AG10803 (cell line): ENCODE measurements at places on chromosomes 12 and 14.

GRCh38 chr12:110146986-110147385 is 22.8 kb downstream of the IFT81 start:
- no peak for DNase-seq

GRCh38 chr12:118981285-118982211 is at the start of gene SRRM4:
TSS of gene SRRM4 (plus strand) at chr12:118981541. CDS start at chr12:118981883, 342 bp downstream.
- DNase-seq: no peak

- no peak for DNase-seq
Measured at GRCh38 chr14:32426028-32426427, 96.9 kb downstream of the AKAP6 start.

GRCh38 chr14:24408764-24409163 is 10.0 kb downstream of the NYNRIN start:
- peak; percentile 73 for DNase-seq

DNA sequence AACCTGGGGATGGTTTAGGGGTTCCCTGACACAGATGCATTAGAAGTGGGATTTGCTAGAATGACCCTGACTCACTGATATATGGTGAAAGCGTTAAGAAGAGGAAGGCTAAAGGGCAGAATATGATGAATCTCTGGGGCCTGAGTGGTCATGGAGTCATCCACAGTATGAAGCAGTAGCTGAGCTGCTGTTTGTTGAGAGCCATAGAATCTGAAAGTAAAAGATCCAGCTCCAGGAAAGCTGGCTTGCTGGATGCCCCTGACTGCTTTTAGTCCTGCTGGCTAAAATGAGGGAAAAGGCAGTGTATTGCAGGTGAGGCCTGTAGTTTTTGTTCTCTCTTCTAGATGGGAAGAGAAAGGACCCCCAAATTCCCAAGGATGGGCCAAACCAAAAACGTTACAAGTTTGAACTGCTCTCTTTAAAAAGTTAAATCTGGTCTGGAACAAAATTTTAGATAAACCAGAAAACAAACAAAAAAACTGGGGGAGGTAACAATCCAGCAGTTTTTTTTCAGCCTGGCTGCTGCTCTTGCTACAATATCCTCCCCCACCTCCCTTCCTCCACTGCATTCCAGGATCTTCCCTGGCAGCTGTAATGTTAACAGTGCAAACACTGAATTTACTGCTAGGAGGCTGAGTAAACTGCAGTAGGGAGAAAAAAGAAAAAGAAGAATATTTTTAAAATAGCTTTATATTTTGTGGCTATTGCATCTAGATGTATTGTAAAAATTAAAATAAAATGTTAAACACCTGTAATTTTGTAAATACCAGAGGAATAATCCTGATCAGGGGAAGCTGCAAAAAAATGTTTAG is 16.5 kb downstream of the SEL1L start:
- DNase-seq: peak; percentile 62

- DNase-seq: no peak
Measured at GRCh38 chr14:101980251-101980650, 15.9 kb downstream of the DYNC1H1 start.

DNA sequence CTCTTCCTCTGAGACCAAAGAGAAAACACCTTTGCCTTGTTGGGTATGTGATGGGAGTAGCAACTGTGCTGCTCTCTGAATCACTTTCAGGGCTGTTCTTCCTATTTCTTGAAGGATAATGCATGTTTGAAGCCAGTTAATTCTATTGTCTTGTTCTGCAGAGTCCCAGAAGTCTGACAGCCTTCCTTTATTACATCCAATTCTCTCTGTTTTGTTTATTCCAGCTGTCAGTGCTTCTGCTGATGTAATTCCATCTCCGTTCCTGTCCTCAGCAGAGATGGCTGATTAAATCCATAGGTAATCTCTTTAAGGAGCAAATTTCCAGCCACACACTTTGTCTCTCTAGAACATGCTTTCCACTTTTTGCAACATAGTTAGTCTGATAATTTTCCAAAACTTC is 59.7 kb downstream of the MGAT4C start:
- no peak for DNase-seq

DNA sequence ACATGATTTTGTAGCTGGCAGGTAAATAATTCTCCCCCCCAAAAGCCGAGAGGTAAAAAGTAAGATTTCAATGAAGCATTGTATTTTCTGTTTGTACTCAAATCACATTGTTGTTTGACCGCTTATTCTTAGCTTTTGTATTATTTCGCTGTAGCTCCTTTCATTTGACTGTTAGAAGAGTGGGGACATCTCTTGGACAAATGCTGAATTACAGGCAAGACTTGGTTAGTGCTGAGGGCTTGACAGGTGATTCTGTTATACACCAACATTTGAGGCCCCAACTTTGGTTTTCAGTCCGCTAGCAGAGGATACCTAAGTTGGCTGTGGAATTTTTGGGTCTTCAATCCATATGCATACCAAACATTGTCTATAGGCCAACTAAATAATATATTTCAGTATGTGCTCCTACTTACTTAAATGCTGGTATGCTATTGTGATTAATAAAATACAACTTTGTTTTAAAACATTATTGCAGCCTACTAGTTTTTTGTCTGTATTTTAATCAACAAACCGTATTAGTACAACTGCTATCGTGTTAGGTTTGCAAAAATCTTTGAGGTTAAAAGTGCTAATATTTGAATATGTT is 102.2 kb downstream of the ERC1 start:
- DNase-seq: peak; percentile 62

DNA sequence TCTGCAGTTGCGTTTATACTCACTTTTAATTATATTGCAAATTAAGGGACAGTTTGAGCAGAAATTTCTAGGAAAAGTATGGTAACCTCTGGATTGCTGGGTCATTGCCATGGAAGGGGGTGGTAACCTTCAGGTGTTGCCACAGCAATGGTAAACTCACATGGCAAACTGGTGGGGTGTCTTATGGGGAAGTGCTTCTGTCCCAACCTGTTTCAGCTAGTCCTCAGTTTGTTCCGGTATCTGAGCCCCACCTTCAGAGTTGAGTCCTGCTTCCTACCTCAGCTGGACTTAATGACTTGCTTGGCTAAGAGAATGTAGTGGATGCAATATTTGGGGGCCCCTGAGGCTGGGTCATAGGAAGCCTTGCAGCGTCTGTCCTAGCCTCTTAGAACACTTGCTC is 7.3 kb upstream of the CLMN start:
- no peak for DNase-seq

DNA sequence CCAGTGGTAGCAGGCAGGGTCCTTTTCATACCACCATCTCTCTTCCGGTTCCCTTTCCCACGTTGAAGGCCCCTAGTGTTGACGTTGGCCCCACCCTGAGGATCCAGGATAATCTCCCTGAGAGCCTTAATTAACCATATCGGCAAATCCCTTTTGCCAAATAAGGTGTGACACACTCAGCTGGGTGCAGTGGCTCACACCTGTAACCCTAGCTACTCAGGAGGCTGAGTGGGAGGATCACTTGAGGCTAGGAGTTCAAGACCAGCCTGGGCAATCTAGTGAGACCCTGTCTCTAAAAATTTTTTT is 2.8 kb upstream of the TMEM119 start:
- DNase-seq: no peak

DNA sequence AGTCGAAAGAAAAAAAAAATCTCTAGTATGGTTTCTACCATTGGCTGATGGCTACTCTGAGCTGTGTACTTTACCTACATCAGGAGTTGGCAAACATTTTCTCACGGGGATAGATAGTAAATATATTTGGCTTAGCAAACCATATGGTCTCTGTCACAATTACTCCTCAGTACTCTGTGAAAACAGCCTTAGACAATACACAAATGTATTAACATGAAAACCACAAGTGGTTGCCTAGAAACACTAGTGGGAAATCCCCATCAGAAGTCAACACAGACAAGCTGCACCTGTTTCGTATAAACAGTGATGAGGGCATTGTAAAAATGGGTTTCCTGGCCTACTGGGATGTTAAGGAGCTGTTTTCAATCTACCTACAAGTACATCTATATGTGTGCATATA is 84.6 kb upstream of the NAV3 start:
- DNase-seq: peak; percentile 36

DNA sequence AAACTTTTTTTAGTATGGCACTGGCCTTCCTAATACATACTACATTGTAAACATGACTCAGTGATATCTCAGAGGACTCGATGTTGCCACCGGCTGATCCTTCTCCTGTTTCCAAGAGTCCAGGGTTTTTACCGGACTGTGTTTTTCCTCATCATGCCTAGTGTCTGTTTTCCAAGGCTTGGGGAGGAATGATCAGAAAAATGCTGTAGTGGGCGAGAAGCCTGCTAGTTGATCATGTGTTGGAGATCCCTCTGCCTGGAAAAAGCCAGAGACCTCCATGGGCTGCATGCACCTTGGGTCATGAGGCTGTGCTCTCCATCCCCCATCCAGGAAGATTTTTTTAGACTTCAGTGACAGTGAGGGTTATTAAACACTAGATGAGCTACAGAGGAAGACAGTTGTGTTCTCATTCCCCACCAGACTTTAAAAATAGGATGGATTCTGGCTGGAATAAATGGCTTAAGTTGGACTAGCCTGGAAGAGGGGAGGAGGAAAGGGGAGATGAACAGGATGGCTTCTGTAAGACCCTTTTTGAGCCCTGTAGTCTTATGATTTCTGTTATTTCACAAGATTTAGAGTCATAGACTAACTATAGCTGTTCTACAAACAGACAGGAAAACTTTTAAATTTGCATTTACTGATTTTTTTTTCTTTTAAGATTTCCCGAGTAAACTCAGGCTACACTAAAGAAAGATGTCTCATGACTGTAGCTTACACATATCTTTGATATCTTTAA is 145.7 kb downstream of the SAMD4A start:
- DNase-seq: peak; percentile 49

GRCh38 chr12:9872742-9873141 is 3.6 kb upstream of the CLEC2B start:
- no peak for DNase-seq

DNA sequence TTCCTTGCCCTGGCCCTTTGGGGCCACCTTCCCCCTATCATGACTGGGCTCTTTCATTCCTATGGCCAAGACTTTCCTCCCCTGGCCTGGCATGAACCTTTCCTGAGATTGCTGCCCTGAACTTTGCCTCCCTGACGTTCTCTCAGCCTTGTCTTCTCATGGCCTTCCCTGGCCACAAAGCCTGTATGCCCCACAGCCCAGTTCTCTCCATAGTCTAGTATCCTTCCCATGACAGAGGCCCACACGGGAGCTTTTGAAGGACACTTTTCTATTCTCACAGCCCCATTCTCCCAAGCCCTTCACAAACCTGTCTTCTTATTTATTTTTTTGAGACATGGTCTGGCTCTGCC is 4.5 kb upstream of the RNU7-1 start:
- DNase-seq: no peak

DNA sequence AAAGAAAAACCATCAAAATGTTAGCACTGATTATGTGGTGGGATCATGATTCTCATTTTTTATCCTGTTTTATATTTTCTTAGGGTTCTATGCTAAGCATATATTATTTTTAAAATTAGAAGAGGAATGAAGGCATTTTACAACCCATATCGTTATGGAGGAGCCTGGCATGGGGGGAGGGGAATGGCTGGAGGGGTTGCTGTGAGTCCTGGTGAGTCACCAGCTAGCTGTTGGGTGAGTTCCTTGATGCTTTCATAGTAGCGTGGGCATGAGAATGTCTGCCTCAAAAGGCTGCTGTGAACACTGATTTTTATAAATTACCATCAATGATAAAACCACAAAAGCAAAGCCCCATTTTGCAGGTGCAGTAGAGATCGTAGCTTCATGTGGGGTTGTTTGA is 46.9 kb downstream of the C14orf132 start:
- DNase-seq: peak; percentile 72

- no peak for DNase-seq
Measured at GRCh38 chr12:104827587-104827986, 130.5 kb downstream of the SLC41A2 start.

GRCh38 chr12:32836710-32837109 is 59.9 kb downstream of the PKP2 start:
- no peak for DNase-seq

GRCh38 chr12:70576341-70577282 is 60.6 kb downstream of the PTPRB start:
- DNase-seq: peak; percentile 89

- no peak for DNase-seq
Measured at GRCh38 chr12:120373683-120374082, 4.7 kb upstream of the MSI1 start.

GRCh38 chr12:98109266-98109665 is 406.1 kb upstream of the TMPO start:
- no peak for DNase-seq

- DNase-seq: peak; percentile 36
Measured at GRCh38 chr14:66281036-66281776, 205.0 kb upstream of the CCDC196 start.

- peak; percentile 93 for DNase-seq
Measured at GRCh38 chr12:92973614-92974013, 44.5 kb upstream of the EEA1 start.

DNA sequence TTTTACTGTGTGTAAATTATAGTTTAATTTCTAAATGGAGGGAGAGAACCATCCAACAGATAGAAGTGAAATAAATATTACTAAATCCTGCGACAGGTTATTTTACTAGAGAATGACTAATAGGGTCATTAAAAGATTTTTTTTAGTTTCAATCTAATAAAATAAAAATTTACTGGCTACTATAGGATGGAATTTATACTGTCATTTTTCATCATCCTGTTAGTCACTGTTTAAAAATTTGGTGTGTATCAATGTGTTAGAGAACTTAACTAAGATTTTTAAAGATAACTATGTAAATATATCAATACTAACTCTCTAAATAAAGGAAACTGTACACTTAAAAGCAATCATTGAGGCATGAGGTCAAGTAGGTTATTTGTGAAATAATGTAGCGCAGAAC is 41.1 kb upstream of the CDKN3 start:
- DNase-seq: no peak

- no peak for DNase-seq
Measured at GRCh38 chr14:31307618-31308017, 100.0 kb upstream of the HECTD1 start.

DNA sequence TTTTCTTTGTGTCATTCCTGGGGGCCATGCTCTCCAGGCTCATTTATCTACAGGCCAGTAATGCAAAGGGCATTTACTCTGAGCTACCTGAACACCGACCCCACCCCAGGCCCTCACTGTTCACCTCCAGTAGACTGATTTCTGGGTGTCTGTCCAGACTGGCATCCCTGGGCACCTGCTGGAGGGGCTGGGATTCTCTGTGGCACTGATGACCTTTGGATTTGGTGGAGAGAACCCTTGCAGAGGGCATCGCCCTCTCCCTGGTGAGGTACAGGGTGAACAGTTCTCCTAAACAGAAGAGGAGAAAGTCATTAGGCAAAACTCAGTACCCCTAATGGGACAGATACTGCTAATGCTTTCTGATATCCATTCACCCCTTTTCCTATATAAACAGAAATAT is 27.1 kb upstream of the RIMBP2 start:
- DNase-seq: no peak

DNA sequence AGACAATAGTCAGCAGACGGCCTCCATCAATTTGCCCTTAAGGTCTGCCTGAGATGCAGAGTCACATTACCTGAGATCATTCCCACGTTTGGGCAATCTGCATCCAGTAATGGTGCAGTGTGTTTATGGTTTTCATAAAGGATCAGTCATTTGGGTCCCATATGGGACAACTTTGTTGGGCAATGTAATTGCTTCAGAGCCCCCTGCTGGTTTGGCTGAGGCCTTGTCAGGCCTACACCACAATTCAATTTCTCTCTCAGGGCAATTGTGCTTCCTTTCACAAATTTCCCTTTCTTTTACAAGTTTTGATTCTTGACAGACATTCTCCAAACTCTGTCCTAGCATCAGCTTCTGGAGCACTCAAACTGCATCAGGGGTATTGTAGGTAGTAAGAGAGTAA is 191.2 kb upstream of the SSTR1 start:
- no peak for DNase-seq

- DNase-seq: no peak
Measured at GRCh38 chr14:96403409-96403808, 11.5 kb downstream of the AK7 start.
